ENCODE measurements at places on chromosomes 12 and 14.

DNA sequence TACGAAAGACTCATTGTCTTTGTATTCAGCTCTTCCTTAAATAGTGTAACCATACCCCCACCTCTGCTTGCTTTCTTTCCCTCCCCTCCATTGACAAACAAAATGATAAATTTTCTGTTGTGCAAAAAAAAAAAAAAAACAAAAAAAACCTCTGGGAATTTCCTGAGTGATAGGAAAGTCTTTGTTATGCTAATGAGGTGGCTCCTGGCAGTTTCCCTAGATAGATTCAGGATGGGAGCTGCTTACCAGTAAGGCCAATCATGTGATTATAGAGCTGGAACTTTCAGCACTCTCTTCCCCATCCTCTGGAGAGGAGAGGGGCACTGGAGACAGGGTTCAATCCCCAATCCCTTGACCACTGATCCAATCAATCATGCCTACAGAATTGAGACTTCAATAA lies 120.5 kb downstream of the NUAK1 start:
- no peak for DNase-seq

DNA sequence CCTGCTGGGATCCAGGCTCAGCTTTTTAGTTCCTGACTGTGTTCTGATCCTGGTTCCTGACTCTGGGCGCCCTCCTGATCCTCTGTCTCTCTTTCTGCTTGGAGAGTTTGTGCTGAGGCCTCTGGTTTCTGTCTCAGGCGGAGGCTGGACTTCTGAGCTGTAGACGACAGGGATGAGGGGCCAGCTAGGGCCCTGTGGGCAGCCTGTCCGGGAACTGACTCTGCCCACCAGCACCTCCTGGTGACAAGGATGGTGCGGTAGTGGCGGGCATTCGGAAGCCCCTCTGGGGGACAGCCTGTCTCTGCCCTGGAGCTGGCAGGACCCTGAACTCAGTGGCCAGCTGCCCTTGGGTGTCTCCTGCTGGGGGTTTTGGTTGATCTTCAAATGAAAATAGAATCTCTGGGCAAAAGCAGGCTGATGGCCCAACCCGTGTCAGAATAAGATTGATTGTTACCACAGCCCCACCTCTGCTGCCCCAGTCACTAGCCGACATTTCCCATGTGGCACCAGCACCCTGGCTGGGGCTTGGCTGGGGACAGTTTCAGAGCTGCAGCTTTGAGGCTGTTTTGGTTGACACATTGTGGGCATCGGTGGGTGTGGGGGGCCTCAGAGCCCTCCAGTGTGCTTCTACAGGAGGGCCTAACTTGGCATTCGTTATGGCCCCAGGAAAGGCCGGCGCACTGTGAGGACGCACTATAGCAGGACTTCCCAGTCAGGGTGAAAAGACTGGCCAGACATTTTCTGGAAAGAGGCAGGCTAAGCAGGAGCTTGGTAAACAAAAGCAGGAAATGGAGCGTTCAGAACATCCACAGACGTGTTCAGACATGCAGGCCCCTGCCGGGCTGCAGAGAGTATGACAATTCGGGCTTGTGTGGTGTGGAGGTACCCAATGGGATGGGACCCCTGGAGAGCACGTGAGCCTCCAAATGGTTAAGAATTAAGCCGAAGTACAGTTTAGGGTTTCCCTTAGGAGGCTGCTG lies 16.2 kb downstream of the KRT80 start:
- no peak for DNase-seq

DNA sequence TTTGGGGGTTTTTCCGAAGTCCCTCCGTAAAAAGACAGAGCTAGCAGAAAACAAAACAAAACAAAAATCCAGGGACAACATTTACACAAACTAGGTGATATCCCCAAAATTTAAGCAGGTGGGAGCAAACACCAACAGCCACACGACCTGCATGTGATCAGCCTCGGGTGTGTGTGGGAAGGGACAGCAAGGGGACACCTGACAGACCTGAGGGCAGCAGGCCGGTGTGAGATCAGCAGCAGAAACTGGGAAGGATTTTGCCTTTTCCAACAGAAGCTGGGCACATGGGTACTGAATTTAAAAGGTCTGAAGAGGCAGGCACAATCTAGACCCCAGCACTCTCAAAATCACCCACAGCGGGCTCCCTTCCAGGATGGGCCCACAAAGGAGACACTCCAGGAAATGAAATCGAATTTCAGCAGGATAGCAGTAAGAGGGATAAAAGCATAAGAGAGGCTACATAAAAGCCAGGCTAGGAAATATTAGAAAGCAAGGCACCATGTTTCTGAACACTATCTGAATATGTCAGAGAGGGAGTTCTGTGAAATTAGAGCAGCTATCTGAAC lies 36.5 kb upstream of the SELPLG start:
- DNase-seq = no peak

DNA sequence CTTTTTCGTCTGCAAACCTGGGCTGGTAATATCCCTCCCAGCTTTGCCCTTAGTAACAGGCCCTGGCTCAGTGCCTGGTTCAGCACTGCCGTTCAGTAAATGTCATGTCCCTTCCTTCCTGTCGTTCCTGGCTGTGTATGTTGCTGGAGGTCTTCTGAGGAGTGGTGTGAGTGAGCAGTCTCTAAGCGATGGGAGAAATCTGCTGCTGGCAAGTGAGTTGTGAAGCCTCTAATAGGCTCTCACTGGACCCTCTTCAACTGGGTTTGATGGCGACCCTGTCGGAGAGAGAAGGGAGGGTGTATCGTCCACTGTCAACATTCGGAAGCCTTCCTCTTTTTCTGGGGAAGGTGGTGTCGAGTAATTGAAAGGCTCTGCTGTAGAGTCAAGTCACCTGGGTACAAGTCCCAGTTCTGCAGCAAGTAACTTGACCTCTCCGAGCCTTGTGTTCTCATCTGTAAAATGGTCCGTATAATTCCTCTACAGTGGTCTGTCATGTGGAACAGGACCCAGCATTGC lies 62.8 kb downstream of the HRK start:
- no peak for DNase-seq

GRCh38 chr14:69554500-69554899 lies 20.2 kb downstream of the CCDC177 start:
- no peak for DNase-seq
